ENCODE measurements at places on chromosomes 2 and 18.

DNA sequence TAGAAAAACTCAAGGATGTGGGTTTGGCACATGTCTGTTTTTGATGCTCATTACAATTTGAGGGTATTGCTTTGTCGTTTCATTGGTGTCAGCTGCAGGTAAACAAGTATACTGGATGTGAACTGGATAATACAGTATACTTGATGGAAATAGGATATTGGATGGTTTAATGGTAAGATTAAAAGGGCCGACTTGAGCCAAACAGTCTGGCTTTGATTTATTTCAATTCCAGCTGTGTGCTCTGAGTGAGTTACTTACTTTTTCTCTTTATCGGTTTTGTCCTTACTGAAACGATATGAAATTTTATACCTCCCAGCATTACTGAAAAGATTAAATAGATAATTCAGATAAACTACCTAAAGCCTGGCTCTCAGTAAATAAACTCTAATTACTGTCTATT lies 227.6 kb downstream of the ASXL3 start:
- no peak for DNase-seq

GRCh38 chr2:233466991-233467603 lies 99.5 kb downstream of the USP40 start:
- no peak for DNase-seq

DNA sequence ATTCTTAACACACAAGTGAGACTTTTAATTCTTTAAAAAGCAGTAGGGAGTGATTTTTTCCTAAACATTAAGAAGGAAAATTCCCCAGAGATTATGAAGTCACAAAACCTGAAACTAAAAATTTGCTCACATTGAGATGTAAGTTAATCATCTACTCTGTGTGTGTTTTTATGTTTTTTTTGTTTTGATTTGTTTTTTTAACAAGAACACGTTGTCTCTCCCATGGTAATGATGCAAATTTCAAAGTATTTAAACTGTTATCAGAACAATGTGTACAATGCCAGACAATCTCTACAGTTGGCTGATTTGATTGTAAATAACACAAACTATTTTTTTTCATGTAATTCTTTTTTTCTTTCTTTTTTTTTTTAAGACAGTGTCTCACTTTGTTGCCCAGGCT lies 71.5 kb downstream of the COLEC12 start:
- DNase-seq: no peak

GRCh38 chr2:59029058-59029457 lies 787.9 kb upstream of the FANCL start:
- DNase-seq: no peak

- no peak for DNase-seq
These were observed 2.2 kb downstream of the ALPI start for GRCh38 chr2:232458051-232458660.

GRCh38 chr18:66048406-66048805 lies 297.6 kb downstream of the CDH7 start:
- DNase-seq: no peak

- DNase-seq: no peak
These were observed 8.9 kb downstream of the GDF7 start for GRCh38 chr2:20675701-20676352.

DNA sequence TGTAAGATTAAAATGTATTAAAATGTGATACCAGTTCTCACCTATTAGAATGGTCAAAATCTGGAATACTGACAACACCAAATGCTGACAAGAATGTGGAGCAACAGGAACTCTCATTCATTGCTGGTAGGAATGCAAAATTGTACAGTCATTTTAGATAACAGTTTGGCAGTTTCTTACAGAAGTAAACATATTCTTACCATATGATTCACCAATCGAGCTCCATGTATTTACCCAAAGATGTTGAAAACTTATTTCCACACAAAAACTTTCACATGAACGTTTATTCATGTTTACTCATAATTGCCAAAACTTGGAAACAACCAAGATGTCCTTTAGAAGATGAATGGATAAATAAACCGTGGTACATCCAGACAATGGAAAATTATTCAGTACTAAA lies 1193.5 kb upstream of the ACVR2A start:
- no peak for DNase-seq

- DNase-seq: no peak
These were observed 6.4 kb downstream of the PAX3 start for GRCh38 chr2:222292149-222293134.

DNA sequence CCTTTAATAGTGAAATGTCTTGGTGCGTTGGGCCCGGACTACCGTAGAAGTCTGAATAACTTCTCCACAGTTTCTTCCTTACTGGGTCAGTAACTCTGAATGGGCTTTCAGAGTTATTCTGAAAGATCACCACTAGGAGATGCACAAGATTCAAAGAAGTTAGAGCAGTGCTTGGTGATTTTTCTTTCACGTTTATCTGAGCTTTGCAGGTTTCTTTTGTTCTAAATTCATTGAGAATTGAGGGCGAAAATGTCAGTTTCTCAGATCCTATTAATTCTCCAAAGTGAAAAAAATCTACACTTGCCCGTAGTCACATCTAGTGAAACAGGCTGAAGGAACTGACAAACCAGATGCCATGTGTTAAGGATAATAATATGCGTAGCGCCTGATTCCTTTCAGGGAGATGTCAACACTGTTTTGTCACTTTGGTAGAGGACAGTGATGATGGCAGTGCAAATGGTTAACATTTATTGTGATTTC lies 70.1 kb downstream of the QPCT start:
- DNase-seq: no peak

GRCh38 chr2:118049140-118049815 lies 35.4 kb upstream of the CCDC93 start:
- no peak for DNase-seq

DNA sequence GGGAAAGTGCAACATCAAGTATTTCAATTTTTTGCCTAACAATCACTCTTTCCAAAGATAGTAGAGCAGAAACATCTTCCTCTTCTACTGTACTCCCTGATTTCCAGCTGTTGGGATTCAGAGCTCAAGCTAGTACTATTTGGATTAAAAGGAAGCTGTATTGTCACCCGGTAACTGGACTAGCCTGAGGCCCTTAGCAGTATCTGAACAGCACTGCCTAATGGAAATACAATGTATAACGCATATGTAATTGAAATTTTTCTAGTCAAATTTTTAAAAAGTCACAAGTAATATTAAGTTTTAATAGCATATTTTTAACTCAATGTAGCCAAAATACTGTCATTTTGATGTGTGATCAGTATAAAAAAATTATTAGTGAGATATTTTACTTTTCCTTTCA lies 86.2 kb downstream of the COX7A2L start:
- DNase-seq: no peak

GRCh38 chr2:231199219-231199618 lies 788 bp downstream of the ARMC9 start:
- no peak for DNase-seq

DNA sequence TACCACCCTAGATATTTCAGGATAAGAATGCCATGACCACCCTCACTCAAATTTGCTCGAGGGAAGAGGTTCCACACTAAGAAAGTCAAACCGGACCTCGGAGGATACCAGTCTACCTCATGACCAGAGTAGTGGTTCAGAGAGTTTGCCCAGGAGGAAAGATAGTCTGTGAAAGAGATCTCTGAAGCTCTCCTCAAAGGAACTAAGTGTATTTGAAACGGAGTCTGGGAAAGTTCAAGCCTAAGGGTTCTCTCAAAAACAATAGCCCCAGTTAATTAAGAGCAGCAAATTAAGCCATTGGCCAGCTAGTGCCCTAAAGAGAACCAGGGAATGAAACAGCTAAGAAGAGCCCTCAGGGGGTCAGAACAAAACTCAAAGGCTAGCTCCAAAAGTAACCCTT lies 94.9 kb downstream of the SPHKAP start:
- no peak for DNase-seq

DNA sequence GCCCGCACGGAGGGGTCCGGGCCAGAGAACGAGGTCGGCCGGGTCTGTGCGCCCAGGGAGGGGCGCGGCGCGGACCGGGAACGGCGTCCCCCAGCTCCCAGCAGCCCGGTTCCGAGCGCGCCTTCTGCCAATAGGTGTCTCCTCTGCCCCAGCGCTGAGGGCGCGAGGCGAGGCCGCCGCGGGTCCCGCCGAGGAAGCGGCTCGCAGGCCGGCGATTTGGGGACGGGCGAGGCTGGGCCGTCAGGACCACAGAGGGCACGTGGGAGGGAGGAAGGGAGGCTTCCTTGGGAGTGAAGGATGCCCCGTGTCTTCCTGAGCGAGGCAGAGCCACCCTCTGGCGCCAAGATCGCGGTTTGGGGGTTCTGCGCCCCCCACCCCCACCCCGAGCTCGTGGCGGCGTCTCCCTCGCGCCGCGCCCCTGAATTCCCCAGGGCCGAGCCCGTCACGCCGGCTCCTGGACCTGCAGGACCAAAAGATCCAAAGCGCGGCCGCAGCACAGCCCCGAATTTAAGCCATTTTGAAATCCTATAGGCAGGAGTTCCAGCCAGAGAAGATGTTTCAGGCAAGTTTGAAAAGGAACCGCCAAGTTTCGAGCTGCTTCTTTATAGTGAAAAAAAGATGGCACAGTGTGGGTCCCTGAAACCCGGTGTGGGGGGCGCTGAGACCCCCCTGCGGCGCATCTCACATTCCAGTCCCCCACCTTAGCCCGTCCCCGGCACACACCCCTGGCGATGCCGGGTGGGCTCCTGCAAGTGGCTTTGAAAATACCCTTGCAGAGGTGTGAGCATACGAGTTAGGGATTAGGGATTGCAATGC lies 909 bp downstream of the NFATC1 start:
- no peak for DNase-seq

- no peak for DNase-seq
These were observed 57.4 kb upstream of the SMAD7 start for GRCh38 chr18:49008156-49008555.

DNA sequence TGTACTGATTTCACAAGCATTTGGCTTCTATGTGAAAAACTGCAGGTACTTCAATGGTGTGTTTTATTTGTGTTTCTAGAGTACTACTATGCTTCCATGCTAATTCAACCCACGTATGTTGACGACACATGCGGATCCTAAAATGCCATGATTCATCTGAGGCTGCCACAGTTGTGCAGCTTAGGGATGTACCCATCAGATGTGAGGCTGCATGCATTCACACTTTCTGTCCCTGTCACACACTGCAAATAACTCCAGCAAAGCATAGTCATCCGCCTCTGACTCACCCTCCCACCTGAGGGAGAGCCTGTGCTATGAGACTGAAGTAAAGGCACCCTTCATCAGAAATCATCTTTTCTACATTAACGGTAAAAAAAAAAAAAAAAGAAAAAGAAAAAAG lies 22.1 kb upstream of the SERTAD2 start:
- no peak for DNase-seq

DNA sequence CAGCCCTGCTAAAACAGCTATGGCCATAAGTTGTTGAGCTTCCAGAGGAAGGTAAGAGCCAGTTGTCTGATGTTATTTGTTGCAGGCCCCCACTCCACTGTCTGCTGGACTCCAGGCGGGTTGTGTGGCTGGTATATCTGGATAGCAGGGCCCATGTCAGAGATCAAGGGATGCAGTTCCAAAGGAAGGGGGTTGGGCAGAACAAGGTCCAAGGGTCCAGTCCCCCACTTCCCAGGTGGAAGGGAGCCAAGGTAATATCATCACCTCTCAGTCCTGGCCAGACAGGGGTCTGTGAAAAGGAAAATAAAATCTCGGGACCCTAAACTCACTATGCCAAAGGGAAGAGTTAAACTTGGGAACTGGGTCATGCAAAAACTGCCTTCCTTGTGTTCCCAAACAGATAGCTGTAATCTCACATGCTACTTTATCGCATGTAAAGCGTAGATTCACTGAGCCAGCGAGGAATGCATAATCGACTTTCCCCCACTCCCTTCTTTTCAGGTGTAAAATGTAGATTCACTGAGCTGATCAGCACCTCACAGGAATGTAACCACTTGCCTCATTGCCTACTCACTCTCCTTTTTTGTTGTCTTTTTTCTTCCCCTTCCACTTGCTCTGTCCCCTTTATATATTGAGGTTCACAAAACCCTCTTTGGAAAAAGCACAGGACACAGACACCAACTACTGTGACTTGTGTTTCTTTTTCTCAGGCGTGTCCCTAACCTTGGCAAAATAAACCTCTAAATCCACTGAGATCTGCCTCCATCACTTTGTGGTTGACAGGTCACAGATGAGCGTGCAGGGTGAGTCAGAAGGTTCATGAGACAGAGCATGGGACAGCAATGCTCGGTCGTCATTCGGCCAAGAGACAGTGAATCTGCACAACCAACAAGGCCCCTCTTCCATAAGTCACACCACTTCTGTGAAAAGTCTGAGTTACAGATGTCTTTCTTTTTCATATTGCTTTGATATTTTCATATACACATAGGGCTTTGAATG lies 255.3 kb upstream of the SIX2 start:
- DNase-seq: no peak

GRCh38 chr18:74281011-74281979 lies 10.5 kb downstream of the CYB5A start:
- DNase-seq: no peak

DNA sequence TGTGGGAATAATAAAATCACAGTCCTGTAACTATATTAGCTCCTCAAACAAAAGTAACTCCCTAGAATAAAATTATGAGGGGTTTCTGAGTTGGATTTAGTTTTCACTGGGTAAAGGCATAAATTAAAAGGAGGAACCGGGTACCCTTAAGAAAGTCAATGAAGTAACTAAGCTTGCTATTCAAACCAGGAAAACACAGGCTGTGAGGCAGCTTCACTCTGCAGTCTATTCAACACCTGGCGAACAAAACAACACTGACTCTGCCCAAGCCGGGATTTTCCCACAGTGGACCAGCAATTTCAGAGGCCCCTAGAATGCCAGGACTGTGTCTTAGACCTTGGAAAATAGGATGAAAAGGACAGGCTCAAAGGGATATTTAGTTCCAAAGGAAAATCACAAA lies 24.6 kb upstream of the CREB1 start:
- no peak for DNase-seq

DNA sequence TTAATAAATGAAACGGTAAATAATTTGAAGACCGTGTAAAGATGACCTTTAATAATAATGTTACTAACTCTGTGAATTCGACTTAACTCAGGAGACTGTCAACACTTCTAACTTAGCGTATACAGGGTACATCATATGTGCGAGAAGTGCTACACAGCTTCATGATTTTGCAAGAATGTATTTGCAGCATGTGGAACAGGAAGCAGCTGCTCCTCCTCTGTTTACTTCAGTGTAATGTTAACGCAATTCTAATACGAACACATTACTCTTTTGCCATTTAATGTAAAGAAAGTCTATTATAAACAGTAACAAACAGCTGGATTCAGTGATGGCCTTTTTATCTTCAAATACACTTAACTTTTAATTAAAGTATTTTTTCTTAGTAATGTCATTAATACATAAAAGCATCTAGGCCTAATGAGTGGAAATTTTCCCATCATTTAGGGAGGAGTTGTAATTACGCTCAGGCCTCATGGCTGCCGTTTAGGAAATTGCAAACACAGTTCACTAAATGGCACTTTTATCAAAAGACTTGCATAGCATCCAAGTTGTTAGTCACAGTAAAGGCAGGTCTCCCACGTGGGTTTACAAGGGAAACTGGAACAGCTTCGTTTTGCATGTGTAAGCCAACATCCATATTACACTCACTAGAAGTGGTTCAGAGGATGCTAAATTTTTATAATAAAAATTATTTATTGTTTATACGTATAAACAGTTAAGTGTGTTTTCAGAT lies 635.7 kb downstream of the FBXO15 start:
- no peak for DNase-seq

GRCh38 chr2:226798422-226799210 lies 1.0 kb downstream of the IRS1 start:
- DNase-seq: no peak

- DNase-seq: no peak
These were observed 36.1 kb downstream of the TET3 start for GRCh38 chr2:74020702-74021406.

All from ascending aorta (tissue), 2 donors.